ENCODE measurements at places on chromosomes 1 and 21.
A peak's percentile ranks its signal among the peaks of the same experiment; 100 is the strongest.

GRCh38 chr1:119108988-119109387 lies 31.5 kb downstream of the WARS2 start:
- DNase-seq = no peak

DNA sequence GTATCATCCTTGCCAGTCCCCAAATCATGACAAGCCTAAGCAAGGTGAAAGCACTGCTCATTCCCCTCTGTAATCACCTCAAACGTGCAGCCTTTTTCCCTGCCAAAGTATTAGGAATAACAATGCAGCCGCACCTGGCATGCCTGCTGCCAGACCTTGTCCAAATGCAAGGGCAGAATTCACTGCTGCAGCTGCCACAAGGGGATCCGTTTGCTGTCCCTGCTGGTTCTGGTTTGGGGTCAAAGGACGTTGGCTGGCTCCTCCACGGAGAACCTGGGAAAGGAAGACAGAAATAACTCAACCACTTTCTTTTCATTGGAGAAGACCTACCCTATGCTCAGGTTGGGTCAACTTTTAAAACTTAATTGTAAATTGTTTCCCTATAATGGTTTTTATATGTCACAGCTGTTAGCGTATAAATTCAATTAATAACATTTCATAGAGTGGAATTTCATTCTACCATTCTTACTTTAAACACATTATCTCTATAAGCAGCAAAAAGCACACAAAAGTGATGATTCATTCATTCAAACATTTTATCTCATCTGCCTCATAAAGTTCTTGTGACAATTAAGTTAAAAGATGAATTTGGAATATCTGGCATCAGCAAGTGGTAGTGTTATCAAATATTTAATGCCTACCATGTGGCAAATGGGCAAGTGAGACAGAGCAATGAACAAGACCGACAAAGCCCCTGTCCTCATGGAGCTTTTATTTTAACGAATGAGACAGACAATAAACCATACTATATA lies 59.8 kb upstream of the SDC3 start:
- peak; percentile 23 for DNase-seq

DNA sequence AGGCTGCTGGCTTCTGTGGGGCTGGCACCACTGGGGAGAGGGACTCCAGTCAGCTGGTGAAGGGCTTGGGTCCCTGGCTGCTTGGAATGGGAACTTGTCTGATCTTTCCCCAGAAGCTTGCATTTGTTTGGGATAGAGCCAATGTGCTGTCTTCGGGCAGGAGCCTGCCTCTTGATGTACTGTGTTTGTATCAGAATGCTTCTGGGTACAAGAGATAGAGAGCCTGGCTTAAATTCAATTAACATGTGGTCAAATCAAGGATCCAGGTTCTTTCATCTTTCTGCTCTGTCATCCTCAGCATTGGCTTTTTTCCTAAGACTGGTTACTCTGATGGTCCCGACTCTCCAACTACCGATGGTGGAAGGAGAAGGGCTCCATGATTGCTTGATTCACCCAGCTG lies 16.0 kb upstream of the PROK1 start:
- peak; percentile 73 for DNase-seq

GRCh38 chr1:14809191-14809981 lies 210.9 kb downstream of the KAZN start:
- no peak for DNase-seq
